EL (cell line): ENCODE measurements at places on chromosomes 11 and 22.

DNA sequence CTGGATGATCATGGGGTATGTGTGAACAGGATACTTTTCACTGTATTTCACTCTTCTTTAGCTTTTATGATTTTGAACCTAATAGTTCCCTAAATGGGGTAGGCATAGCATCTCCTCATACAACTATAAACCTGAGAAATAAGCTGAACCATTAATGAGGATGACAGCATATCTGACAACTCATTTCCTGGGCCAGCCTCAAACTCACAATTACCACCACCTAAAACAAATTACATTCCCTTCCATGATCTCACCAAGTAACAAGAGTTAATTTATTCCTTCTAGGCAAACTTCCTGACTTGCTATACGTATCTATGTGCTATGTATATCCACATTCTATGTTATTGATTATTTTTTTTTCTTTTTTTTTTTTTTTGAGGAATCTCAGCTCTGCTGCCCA lies 23.0 kb downstream of the SIK3 start:
- DNase-seq = peak; percentile 30

DNA sequence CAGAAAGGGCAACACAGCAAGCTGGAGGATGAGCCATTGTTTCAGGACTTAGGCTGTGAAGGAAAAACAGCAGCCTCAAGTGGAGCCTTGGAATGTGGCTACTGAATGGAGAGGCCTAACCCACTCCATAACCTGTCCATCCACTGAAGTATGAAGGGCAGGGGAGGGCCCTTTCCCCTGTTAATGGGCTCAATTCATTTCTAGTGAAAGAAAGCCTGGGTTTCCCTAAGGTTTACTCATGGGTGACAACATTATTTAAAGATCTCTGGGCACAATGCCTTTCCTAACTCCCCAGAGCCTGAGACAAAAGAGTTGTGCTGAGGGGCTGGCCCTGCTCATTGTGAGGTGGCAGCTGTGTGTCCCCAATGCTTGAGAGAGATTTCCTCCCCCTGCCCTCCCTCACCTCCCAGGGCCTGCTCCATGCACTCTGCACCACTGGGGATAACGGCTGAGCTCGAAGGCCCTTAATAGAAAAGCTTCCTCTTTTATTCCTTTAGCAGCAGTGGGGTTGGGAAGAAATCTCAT lies 83.8 kb downstream of the ME3 start:
- DNase-seq = no peak

DNA sequence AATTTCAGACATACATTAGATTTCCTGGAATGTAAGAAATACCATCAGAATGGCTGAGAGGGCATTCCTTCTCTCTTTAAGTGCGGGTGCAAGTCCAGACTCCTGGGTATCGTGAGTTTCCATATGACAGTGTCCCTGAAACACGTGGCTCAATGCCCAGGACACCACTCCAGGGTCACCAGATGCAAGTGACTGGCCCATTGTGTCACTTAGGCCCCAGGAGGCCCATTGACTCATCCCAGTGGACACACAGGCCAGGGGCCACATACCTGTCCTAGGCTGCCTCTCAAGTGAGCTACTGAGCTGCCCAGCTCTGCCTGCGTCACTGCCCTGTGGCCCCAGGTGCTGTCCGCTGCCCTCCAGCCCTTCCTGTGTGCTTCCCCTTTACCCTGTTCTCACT lies 18.5 kb downstream of the FBLN1 start:
- DNase-seq = peak; percentile 19

- no peak for DNase-seq
These were observed 22.3 kb downstream of the RANGAP1 start for GRCh38 chr22:41263704-41264103.

DNA sequence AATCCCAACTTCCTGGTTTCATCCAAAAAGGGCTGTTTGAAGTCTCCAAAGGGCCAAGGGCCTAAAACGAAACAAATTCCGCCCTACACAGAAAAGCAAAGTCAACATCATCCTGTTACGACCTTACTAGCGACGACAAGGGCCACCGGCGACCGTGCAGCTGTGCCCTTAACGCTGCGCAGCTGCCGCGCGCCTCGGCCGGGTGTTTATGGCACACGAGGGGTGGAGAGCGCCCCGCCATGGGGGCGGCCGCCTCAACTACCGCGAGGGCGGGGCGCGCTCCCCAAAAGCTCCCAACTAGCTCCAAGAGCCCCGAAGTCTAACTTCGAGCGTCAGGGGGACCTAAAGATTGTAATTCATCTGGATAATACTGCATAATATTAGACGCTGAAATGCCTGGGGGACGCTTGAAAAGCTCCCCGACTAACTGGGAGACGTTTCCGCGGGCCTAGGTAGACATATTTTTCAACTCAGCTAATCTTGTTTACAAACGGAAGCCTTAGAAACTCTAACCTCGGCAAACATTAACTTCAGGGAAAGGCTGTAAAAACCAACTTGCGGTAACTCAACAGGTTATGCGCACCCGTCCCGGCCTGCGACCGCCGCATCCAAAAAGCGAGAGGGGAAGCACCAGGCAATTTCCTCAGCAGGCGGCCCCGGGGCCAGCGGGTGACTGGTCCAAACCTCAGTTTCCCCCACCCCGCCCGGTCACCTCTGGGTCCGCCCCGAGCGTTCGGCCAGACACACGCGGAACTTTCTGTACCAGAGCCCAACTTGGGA lies 694 bp downstream of the TMEM123 start:
- peak; percentile 60 for DNase-seq

GRCh38 chr11:122398167-122398566 lies 257.4 kb upstream of the UBASH3B start:
- DNase-seq = no peak

DNA sequence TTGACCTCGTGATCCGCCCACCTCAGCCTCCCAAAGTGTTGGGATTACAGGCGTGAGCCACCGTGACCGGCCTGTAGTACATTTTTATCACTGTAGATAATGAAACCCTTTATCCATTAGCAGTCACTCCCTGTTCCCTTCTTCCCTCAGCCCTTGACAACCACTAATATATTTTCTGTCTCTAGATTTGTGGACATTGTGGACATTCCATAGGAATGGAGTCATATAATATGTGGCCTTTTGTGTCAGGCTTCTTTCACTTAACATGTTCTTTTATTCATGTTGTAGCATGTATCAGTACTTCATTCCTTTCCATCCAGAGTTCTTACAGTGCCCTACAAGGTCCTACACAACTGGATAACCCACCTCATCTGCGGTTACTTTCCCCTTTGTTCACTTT lies 30.5 kb downstream of the RRM1 start:
- peak; percentile 48 for DNase-seq

- no peak for DNase-seq
These were observed 51.8 kb downstream of the MN1 start for GRCh38 chr22:27749597-27750225.

GRCh38 chr11:50247309-50247874 lies 214.7 kb downstream of the OR4C45 start:
- no peak for DNase-seq

DNA sequence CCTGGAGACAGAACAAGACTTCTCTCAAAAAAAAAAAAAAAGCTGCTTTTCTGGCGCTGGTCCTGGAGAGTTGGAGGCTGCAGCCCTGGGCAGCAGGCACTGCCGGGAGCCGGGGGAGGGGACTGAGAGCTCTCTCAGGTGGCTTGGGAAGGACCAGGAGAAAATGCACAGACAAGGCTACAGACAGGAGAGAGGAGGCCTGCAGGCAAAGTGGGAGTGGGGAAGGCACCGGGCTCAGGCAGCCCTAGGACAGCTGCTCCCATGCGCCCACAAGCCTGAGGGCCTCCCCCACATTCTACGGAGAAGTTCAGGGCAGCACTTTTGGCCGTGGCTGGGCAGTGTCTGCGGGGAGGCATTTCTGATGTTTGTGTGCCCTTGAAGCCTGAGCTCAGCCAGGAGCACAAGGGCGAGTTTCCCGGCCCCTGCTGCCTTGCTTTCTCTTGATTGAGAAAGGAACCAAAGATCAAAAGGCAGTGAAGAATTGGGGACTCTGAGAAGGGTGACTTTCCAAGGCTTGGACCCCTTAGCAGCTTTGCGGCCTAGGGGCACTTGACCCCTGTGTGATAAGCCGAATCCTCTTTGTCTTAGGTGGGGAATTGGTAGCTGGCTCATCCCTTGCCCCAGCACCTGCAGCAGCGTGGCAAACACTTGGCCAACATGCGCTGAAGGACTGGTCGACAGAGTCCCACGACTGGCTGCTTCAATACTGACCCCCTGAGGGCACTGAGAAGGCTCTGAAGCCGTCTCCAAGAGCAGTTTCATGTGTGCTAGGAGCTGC lies 35.3 kb downstream of the PPM1F start:
- no peak for DNase-seq

DNA sequence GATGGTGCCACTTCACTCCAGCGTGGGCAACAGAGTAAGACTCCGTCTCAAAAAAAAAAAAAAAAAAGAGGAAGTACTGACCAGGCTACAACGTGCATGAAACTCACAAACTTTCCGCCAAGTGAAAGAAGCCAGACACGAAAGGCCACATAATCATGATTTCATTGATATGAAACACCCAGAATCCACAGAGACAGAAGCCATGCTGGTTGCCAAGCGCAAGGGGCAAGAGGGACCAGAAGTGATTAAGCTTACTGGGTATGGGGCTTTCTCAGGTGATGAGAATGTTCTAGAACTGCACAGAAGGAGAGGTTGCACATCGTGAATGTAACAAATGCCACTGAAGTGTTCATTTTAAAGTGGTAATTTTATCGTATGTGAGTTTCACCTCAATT lies 60.9 kb downstream of the CELSR1 start:
- no peak for DNase-seq

DNA sequence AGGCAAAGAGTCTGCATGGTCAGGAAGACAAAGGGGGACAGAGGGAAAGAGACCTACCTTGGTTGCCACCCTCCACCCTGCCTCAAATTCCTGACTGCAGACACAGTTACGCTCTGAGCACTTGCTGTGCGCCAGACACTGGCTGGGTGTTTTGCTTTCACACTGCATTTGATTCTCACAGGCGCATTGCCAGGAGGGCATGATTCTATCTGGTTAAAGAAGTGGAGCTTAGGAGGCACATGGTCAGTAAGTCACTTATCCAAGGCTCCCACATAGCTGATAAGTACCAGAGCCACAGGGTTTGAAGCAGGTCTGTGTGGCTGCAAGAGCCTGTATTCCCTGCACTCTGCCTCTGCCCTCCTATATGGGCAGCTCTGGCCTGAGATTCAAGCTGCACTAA lies 103.9 kb downstream of the TIMP3 start:
- DNase-seq = no peak

GRCh38 chr22:44068422-44069191 lies 44.5 kb downstream of the PARVB start:
- DNase-seq = no peak

DNA sequence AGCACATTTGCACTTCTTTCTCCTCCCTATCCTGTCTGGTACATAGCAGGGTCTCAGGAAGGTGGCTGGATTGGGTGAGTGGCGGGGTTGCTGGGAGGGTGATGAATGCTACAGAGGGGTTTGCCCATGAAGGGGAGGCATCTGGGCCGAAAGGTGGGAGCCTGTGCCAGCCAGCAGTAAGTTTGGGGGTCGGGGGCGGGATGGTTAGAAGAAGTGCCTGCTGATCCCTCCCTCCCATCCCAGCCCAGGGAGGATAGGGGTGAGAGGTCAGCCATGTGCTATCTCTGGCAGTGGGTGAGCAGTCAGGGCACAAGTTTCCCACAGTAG lies 2.8 kb downstream of the CD82 start:
- DNase-seq = no peak

DNA sequence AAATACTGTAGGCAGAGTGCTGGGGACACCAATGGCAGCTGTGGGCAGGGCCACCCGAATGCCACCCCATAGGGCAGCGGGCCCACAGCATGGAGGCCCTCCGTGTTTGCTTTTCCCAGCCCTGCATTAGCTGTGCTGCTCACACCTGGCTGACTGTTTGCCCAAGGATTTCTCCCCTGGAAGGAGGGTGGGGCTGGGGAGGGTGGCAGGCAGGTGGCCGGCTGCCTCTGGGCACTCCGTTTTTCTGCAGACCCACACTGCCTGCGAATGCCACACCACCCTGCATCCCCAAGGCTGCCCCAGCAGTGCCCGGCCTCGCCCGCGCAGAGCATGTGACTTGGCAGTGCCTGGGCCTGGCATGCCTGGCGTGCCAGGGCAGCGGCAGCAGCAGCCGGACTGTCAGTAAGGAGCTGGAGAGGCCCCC lies 19.6 kb downstream of the DAGLA start:
- no peak for DNase-seq

DNA sequence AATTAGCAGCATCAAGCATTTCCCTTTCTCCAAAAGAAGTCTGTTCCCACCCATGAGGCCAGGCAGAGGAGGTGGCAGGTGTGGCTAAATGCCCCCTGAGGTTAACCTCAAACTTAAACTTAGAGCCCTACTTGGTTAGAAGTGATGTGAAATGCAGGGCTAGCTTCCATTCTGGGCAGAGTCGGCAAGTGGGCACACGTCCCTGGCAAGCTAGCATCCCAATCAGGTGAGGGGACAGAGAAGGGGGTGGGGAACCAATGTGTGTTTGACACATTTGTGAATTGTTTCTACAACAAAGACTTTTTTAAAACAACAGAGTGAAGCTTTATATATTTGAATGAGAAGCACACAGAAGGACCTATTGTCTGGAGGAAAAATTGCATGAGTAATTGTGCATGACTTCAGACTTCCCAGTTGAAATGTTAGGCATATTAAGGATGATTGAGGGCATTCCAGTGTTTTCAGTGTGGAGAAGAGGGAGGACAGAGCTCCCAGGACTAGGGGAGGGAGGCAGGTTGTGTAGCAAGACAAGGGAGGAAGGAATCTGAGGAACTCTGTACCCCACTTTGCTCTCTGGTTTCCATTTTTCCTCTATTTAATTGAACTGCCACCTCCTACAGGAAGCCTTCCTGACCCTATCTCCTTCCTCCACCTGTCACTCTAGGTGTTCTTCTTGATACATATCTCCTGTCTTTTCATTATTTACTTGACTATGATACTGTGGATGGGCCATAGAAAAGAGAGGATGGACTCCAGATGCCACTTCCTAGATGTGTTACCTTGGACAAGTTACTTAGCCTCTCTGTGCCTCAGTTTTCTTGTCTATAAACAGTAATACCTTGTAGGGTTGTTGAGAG lies 83.3 kb upstream of the PICALM start:
- DNase-seq = peak; percentile 65

DNA sequence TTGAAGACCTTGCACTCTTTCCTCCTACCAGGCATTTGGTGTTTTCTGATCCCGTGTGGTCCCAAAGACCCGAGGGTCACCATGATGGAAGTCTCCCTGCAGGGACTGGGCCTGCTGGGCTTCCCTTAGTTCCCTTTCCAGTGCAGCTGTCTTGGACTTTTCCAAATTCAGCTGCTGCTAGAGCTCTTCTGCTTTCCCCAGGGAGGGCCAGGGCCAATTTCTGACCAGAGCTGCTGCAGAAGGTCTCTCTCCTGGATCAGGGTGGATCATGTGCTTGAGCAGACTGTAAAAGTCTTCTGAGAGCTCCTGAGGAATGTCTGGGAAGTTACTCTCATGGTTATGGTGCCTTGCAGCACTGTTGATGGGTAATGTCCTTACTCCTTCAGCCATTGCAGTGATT lies 23.2 kb downstream of the LDLRAD3 start:
- no peak for DNase-seq
